ENCODE measurements at places on chromosomes 11 and 22. TPM values are rescaled to one million over a fixed set of nuclear protein-coding genes. Genes with fewer than 3 reads are reported as not detected.

SERPIND1 gene
- total RNA-seq, result 1.8 TPM

TMEM191B gene
- total RNA-seq, result 1.9 TPM

NADSYN1 gene
- 96.2 TPM for total RNA-seq

CRACR2B gene
- 9.7 TPM for total RNA-seq

DNA sequence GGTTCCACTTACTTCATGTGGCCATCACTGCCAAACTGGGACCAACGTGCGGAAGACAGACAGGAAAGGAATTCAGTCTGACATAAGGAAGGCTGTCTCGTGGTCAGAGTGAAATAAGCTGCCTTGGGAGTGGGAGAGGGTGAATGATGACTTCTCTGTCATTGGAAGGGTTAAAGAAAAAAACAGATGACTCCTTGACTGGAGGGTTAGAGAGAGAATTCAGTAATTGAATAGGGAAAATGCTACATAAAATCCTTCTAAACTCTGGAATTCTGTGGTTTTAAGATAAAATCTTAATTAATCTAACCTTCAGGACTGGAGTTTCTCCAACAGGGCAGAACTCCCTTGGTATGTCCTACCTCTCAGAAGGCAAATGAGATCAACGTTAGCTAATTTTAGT lies 33.8 kb downstream of the RAB30 start:
- no peaks in the 10 kb centered on the region for H3K36me3 ChIP-seq
- no peak overlapping the region for H3K27ac ChIP-seq
- no peak for DNase-seq
- no peaks in the 10 kb centered on the region for H3K27me3 ChIP-seq
- no peak overlapping the region for H3K4me3 ChIP-seq

- no peak for DNase-seq
- no peaks in the 10 kb centered on the region for H3K36me3 ChIP-seq
- no peak overlapping the region for H3K4me3 ChIP-seq
- no peak overlapping the region for H3K27ac ChIP-seq
- H3K4me1 ChIP-seq, result no peaks in the 10 kb centered on the region
Measured at GRCh38 chr11:55714982-55715888, 53.2 kb downstream of the OR4C6 start.

DNA sequence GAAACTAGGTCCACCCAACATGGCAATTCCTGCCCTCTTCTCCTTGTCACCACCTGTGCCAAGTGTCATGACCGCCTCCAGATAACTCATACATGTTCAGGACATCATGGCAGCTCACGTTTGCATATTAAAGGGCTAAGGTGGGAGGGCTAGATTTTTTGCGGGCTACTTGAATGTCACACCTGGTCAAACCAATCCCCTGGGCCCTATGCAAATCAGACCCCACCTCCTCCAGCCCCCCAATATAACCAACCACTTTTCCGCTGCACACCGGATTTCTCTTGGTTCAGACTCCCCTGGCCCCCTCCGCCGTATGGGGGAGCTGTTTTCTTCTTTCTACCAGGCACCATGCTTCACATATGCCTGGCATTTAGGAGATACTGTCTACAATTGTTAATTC lies 12.6 kb downstream of the UPB1 start:
- DNase-seq, result no peak
- H3K27ac ChIP-seq, result no peak overlapping the region
- no peaks in the 10 kb centered on the region for H3K27me3 ChIP-seq

DNA sequence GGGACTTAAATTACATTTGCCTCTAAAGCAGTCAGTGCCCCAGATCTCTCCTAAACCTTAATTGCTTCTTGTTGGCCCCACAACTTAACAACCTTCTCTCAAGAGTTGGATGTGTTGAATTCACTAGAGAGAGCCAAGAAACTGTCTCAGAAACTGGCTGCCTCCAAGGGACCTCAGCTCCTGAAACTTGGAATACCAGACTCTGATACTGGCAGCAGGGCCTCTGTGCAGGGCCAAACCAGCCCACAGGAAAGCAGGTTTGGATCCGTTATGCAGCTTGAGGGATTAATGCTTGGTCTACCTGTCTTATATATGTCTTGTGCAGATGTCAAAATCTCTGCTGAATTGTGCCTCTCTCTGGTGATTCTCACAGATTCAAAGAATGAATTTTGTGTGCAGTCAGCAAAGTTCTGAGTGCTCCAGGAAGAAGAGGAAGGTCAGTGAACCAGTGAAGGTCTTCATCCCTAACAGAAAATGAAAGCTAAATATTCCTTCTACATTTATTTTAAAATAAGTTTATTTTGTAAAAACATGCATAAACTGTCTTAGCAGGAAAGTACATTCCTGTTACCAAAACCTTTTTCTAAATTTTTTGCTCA lies 70.8 kb downstream of the LIF start:
- no peaks in the 10 kb centered on the region for H3K36me3 ChIP-seq
- no peaks in the 10 kb centered on the region for H3K4me1 ChIP-seq
- DNase-seq, result no peak

GRCh38 chr22:42976217-42976933 lies 38.6 kb downstream of the PACSIN2 start:
- no peak overlapping the region for H3K4me3 ChIP-seq
- H3K27me3 ChIP-seq, result no peaks in the 10 kb centered on the region
- H3K27ac ChIP-seq, result no peak overlapping the region
- H3K4me1 ChIP-seq, result peaks cover 11% of the 10 kb centered on the region
- no peaks in the 10 kb centered on the region for H3K36me3 ChIP-seq

- H3K27ac ChIP-seq, result no peak overlapping the region
- no peak for DNase-seq
- no peaks in the 10 kb centered on the region for H3K4me1 ChIP-seq
- H3K36me3 ChIP-seq, result no peaks in the 10 kb centered on the region
- no peak overlapping the region for H3K4me3 ChIP-seq
- no peaks in the 10 kb centered on the region for H3K27me3 ChIP-seq
Measured at GRCh38 chr22:48855593-48856307, 971.9 kb downstream of the BRD1 start.

DNA sequence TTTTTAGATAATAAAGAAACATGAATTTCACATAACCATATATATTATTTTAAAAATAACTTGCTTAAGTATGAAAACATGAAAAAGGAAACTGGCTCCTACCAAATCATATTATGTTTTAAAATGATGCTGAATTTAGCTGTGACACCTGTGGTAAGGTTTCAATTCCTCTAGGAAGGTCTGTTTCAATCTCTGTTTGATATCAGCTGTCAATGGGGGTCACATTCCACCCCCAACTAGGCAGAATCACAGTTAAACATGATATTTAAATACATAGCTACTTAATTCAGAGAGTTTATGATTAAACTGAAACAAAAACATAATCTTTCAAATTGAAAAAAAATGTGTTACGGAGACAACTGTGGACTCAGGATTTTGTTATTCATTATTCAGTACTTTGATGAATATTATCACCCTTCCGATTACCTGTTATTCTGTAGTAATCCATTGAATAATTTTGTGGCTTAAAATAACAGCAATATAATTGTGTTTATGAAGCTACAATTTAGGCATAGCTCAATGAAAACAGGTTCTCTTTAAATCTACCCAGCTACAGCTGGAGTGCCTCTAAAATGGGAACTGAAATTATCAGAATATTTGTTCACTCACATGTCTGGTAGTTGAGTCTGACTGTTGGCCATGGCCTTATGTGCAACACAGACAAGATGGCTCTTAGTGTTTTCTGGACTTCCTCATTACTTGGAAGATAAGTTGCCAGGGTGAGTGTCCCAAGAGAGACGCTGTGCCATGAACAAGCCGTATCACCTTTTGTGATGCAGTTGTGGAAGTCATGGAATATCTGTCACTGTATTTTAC lies 244.6 kb upstream of the ANO3 start:
- no peak for DNase-seq
- no peak overlapping the region for H3K27ac ChIP-seq
- H3K4me1 ChIP-seq, result no peaks in the 10 kb centered on the region
- H3K36me3 ChIP-seq, result no peaks in the 10 kb centered on the region
- H3K4me3 ChIP-seq, result no peak overlapping the region
